NCI-H510A (cell line): ENCODE measurements at places on chromosomes 7 and 10.

GRCh38 chr10:59879363-59879913, 26.9 kb downstream of the CCDC6 start:
- DNase-seq: no peak

GRCh38 chr7:44307301-44307900, 18.0 kb downstream of the CAMK2B start:
- DNase-seq: peak; percentile 62

- no peak for DNase-seq
Observed at GRCh38 chr7:144019457-144019856, 19.3 kb downstream of the OR6B1 start.

DNA sequence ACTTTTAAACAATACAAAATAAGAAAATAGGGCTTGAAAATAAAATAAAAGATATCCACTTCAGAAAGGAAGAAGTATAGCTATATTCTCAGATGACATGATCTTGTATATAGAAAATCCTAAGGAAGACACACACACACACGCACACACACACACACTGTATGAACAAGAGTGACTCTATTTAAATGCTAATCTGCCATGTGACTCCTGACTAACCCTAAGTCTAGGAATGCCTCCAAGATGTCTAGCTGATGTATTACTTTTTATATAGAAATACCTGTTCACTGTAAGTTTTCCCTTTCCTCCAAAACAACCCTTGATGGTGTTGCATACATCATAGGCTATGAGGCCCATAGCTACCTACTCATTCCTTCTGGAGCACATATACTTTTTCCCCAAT, 173.1 kb upstream of the LRRTM3 start:
- DNase-seq: no peak

DNA sequence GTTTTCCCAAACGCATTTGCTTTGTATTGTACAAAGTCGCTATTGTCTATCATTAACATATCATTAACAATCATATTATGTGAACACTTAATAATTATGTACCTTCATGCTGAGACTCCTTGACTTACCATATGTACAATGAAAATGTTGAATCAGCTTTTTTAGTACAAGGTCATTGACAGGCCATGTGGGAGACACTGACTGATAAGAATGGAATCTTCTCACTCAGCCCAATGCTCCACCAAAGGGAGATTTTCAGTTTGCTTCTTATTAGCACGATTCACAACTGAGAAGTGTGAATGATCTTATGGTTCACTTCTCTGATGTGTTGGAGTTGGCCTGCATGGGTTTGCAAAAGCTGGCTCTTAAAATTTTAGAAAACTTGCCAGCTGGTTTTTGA, 253.5 kb upstream of the TEX47 start:
- no peak for DNase-seq

DNA sequence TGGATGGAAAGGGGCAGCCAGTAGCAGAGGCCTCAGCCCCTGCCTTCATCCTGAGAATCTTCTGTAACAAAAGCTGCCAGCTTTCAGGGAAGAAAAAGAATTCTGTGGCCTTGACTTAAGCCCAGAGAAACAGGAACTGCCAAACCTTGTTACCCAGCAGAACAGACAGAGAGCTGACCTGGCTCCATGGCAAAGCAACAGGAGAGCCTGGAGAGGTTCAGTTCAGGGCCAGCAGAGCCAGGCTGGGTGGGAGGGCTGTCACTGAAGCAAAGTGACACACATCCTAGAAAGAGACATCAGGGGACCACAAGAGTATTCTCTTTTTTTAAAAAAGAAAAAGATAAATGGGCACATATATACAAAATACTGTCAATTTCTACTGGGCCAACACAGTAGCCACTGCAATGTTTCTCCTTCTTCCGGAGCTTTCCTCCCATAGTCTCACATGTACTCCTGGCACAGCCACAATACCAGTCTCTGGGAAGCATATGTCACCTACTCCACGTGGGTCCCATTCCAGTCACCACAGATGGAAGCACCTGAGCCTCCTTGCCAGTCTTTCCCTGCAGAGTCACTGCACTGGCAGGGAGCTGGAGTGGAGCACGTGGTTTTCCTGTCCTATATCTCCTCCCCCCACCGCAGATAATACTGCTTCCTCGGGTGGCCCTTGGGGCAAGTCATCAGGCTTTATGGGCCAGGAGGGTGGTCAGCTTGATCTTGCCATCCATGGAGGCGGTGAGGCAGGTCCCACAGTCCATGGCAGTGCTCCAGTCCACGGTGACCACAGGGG, 15.2 kb upstream of the CYREN start:
- no peak for DNase-seq

- no peak for DNase-seq
Observed at GRCh38 chr10:76647301-76647700, 990.3 kb downstream of the KCNMA1 start.

- DNase-seq: no peak
Observed at GRCh38 chr7:29099896-29100847, 46.2 kb downstream of the CPVL start.

DNA sequence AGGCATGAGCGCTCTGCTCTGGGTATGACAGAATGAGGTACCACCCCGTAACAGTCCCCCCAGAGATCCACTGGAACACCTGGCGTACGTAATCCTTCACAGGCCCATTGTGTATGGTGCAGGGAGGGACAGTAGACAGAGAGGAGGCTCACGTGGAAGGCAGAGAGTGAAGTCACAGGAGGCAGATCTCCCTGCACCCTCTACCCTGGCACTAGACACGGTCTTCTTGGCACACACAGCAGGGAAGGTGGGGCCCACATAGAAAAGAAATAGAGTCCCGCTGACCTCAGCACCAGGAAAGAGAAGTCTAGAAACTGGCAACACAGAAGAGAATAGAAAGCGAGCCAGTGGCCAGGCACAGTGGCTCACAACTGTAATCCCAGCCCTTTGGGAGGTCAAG, 51.9 kb downstream of the SLC29A4 start:
- no peak for DNase-seq

- no peak for DNase-seq
Observed at GRCh38 chr10:62343000-62343399, 31.2 kb upstream of the ZNF365 start.

- DNase-seq: no peak
Observed at GRCh38 chr10:4053940-4054339, 268.9 kb upstream of the KLF6 start.

- DNase-seq: peak; percentile 38
Observed at GRCh38 chr10:75070961-75071428, 40.5 kb upstream of the SAMD8 start.

DNA sequence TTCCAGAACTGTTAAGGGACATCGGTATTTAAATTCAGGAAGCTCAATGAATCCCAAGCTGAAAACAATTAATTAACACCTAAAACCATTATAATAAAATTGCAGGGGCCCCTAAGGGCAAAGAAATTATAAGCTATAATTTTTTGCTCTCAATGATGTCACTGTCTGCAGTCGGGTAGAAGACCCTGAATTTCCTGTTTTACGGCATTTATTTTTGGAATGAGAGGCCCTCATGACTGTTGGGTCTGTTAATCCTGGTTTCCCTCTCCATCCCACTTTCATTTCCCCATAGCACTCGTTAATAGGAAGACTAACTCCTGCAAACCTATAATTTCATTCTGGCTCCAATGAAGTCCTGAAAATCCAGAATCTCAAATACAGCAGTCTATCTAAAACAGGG, 25.8 kb upstream of the GPR37 start:
- DNase-seq: no peak

GRCh38 chr7:1169409-1170368, 9.7 kb upstream of the ZFAND2A start:
- peak; percentile 35 for DNase-seq

DNA sequence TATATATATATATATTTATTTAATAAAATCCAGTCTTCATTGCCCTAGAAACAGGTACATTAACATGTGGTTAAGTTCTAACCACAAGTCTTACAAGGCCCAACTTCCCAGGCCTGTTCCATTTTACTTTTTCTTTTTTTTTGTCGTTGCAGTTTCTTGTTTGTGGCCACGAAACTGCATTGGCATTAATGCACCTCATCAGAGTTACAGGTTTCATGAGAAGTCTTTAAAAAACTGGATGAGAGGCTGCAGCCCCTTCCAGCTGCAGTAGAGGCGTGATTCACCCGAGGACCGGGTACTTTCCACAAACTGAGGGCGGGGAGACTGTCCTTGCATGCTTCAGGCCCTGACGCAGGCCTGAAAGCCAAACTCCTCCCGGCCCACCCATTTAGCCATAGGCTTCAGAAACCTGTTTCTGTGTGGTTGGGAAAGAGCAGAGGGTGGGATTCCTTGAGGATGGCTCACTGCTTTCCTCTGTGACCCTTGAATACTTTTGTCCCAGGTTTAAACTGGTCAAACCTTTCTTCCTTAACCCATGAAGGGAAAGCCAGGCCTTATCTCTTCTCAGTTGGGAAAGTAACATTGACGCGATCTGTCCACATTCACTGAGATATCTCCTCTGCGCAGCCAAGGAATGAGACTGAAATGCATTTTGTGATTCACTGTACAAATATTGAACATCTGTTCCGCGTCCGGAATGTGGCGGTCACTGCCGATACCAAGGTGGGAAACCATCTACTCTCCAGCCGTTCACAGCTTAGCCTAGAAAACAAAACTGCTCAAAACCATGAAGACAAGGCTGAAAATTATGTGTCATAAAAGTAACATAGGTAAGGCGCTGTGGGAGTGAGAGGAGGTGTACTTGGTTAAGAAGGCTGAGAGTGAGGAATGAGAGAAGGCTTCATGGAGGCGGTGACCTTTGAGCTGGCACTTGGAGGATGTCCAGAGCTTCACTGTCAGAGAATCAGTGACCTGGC, 311.7 kb downstream of the GATA3 start:
- no peak for DNase-seq

GRCh38 chr10:60606343-60607080, 171.8 kb upstream of the CDK1 start:
- DNase-seq: no peak

DNA sequence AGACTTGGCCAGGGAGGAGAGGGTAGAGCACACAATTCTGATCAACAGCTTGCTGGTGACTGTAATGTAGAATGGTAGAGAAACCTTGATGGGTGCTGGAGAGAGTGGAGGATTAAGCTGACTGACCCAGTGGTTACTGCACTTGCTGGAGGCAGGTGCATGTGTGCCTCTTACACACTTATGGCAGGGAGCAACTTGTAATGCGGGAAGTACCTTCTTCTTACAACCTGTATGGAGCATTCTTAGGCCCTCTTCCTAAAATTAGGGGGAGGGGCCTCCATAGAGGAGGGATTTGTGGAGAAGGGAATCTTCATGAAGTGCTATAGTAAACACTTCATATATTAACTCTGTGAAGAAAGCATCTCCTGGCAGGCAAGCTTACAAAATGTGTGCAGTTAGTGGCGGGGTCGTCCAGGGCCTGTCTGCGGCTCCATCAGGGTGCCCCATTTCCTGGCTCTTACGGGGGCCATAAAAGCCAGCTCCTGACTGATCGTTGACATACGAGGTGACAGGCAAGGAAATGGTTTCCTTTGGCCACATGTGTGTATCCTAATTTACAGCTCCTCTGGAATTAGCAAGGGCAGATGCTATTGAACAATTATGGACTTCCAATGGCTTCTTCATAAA, 113.5 kb downstream of the RTKN2 start:
- peak; percentile 1 for DNase-seq

DNA sequence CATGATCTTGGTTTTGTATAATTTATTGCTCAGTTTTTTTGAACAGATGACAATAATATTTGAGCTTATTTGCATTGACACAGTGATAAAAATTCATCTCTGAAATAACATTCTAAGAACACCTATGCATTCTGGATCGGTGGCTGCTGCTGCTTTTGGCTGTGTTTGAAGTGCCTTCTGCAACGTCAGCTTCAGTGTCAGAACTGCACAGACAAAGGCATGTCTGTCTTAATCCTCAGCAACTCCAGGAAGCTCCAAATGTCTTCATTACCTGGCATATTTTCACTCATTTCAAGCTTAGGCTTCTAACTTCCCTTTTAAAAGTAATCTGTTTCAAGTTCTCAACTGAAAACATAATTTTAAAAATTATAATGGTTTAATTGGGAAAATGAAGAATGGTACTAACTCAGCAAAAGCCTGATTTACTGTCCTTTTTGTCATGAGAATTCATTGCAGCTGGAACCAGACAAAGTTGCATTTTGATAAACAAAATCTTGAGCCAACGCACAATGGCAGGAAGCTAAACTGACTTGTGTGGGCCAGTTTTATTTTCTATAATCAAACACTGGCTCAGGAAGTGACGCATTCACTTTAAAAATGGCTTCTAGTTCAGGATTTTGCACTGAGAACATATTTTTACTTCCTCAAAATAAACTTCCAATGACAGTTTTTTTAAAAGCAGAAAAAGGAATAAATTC, 38.7 kb downstream of the NPS start:
- no peak for DNase-seq

GRCh38 chr7:148201992-148202391, 388.6 kb upstream of the C7orf33 start:
- no peak for DNase-seq

- DNase-seq: no peak
Observed at GRCh38 chr7:84073186-84073875, 121.3 kb downstream of the SEMA3A start.

- DNase-seq: no peak
Observed at GRCh38 chr10:111801841-111802240, 381.7 kb downstream of the GPAM start.

- DNase-seq: no peak
Observed at GRCh38 chr10:63300801-63301200, 165.0 kb downstream of the JMJD1C start.

GRCh38 chr10:109275960-109276359, 647.4 kb downstream of the XPNPEP1 start:
- DNase-seq: no peak

DNA sequence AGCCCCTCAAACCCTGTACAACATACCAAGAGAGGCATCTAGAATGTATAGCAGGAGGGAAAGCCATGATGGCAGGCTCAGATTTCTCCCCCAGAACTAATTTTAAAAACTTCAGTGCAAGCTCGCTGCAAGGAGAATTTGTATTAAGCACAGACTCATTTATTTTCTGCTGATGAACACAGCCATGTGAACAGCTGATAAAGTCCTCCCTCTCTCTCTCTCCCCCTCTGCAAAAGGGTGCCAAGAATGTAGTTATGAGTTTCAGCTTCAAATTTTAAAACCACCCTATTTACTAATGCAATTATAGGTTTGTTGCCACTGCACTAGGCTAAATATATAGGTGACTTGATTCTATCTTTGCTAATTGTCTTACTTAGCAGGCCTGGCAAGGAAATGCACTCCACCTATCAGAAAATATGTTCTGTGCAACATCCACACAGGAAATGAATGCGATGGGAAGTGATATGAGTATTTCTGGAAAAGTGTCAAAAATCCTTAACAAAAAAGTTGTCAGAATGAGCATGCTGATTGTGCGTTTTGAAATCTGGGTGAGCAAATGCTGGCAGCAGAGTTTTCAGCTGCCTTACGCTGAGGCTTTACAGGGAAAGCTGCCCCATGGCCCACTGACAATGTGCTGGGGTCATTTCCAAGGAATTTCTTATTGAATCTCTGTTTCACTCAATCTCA, 43.4 kb upstream of the GHITM start:
- no peak for DNase-seq

- DNase-seq: no peak
Observed at GRCh38 chr7:47390914-47391313, 191.0 kb downstream of the TNS3 start.
